ENCODE measurements at places on chromosomes 7 and 10.
A peak's percentile ranks its signal among the peaks of the same experiment; 100 is the strongest.

DNA sequence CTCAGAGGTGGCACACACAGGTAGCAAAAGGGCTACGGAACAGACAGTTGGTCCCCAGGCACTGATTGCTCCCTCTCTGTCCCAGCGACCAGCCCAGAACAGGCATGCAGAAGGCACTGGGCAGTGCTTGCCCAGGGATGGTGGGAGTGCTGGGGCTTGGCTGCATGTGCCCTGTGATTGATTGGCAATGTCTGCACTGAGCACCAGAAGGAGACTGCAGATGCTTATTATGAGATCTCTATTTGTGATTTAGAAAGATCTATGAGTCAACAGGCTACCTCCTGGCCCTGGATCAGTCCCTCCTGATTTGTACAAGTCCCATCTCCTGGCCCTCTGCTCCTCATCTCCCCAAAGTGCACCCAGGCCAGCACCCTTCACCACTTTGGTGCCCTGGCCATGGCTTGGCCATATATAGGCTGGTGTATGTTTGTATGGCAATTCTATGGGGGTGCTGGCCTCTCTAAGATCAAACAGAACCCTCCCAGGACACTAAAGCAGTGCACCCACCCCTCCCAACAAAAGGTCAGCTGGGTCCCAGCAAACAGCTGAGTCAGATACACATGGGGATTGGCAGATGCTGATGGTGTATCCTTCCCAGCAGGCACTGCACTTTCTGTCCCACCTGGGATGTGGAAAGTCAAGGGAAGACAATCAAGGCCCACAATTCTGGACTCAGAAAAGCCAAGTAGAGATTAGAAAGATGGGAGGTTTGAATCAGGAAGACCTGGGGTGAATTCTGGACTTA is 30.9 kb downstream of the CAMK2B start:
- DNase-seq: peak; percentile 1

- no peak for DNase-seq
These were observed 64.7 kb upstream of the CTBP2 start for GRCh38 chr10:125225051-125225450.

DNA sequence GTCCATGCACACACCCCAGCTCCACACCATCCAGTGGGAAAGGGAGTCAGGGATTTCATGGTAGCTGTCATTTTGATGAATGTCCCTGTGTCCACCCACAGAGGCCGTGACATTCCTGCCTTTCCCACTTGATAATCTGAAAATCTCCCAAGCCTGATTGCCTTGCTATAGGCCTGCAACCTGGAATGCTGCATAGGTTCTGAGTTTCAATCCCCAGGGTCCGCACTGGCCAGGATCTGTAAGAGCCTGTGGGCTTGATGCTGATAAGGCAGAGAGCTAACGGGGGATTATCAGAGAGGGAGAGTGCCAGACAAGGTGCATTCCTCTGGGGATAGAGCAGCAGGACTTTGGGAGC is 57.5 kb downstream of the RBM20 start:
- peak; percentile 23 for DNase-seq

- no peak for DNase-seq
These were observed 99.8 kb downstream of the PTN start for GRCh38 chr7:137243741-137244140.

GRCh38 chr10:70683601-70683934 is 11.3 kb downstream of the ADAMTS14 start:
- DNase-seq: no peak

DNA sequence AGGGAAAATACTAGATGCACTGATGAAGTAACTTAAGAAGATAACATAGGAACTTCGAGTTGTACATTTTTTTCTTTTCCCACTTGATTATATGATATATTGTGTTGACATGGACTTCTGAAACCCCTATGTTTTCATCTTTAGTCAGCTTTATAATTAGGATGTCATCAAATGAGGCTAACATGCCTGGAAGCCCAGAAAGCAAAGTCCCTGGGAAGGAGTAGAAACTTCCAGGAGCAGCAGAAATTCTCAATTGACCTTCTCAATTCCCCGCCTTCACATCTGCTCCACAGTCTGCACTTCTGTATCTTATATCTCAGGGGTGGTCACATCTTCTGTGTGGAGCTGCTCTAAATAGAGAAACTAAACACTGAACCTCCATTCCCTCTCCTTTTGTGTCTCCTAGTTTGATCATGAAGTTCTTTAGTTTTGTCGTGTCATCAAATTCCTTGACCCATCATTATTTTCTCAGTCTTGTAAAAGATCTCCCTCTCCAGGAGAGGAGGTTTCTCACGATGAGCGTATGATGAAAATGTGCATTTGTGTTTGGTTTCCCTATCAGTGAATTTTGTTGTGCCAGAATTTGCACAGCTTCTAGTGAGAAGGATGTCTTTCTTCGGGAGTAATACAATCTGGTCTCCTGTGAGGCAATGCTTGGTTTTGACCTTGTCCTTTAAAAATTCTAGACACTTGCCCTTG is 303.3 kb downstream of the SUGCT start:
- no peak for DNase-seq

- no peak for DNase-seq
These were observed 429.2 kb downstream of the SDK1 start for GRCh38 chr7:3730276-3730675.

GRCh38 chr10:92470026-92470425 is 103.9 kb downstream of the IDE start:
- DNase-seq: no peak

DNA sequence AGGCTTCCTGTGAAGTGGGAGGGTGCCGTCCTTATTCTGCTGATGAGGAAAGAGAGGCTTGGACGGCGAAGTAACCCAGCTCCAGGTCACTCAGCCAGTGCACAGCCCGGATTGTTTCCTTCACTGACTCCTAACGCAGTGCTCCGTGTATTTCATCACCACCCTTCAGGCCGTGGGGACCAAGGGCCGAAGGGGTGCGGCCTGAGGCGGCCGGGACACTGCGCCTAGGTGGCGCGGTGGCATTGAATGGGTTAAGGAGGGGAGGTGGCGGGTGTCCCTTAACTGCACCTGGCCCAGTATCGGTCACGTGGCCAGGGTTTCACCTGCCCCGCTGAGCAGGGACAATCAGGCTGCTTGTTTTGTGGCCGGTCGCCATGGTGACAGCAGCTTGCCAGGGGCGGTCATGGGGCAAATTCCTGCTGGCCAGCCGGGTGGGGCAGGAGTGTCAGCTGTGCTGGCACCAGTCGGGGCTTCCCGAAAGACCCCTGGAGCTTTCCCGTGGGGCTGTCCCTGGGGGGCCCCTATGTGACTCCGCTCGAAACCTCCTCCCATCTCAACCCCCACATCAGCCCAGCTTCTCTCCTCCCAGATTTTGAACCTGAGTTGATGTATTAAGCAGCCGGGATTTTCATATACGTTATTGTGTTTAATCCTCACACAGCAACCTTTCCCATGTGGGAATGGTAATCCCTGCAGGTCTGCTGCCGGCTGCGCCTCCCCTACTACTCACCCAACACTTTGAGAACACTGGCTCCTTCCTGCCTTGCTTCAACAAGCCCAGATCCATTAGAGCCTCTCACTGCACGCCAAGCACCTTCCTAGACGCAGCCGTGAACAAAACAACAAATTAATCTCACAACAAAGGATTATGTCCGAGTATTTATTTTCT is 4.4 kb upstream of the ABHD11 start:
- peak; percentile 89 for DNase-seq

DNA sequence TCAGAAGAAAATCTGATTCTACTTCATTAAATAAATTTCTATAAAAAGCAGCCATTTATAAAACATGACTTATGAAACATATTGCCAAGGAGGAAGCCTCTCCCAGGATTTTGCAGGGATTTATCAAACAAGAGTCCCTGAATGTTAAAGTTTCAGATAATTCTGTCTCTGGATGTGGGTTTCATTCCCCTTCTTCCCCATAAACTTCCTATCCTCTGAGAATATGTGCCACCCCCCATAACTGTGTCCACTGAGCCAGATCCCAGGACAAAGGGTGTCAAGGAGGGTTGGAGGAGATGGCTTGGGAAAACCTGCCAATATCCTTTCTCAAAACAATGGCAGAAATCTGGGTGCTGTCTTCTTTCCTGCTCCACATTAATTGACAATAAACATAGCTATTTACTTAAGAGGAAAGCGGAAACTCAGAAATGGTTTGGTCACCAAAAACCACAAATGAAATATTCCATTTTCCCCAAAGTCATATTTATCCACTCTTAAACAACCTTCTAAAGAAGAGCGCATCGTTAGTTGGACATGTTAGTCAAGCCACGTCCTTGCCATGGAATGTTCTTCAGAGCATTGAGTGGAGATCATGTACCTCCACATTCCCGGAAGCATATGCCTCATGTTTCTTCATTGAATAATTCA is 54.3 kb upstream of the AKR1E2 start:
- no peak for DNase-seq

GRCh38 chr7:151794508-151795167 is 82.3 kb downstream of the PRKAG2 start:
- peak; percentile 53 for DNase-seq

DNA sequence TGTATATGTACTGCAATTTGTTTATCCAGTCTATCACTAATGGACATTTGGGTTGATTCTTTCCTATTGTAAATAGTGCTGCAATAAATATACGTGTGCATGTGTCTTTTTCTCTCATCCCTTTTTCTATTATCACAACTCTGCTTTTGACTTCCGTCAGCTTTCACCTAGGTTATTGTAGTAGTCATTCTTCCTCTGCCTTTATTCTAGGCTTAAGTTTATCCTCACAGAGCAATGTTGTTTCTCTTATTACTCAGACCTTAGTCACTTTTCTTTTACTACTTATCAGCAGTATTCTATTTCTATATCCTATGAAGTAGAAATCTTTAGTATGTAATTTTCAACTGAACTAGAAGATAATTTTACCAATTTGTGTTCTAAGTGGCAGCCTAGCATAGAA is 175.3 kb upstream of the SEMA3E start:
- DNase-seq: no peak

- no peak for DNase-seq
These were observed 250.2 kb downstream of the ELFN1 start for GRCh38 chr7:1920266-1920681.

- no peak for DNase-seq
These were observed 42.4 kb downstream of the TBATA start for GRCh38 chr10:70742537-70743429.

- no peak for DNase-seq
These were observed 28.7 kb upstream of the SLC29A3 start for GRCh38 chr10:71290331-71290730.

DNA sequence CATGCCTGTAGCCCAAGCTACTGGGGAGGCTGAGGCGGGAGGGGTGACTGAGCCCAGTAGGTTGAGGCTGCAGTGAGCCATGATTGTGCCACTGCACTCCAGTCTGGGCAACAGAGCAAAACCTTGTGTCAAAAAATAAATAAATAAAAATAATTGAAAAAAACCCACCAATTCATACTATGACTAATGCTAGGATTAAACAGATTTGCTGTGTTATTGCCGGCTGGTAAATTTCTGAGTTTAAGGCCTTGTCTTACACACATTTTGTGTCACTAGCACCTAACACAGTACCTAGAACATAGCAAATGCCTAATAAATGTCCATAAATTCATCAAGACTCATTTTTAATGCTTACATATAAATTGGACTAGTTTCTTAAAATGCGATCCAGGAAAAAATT is 8.7 kb downstream of the ESYT2 start:
- no peak for DNase-seq

- peak; percentile 23 for DNase-seq
These were observed 408.2 kb upstream of the ADARB2 start for GRCh38 chr10:2145491-2145890.

DNA sequence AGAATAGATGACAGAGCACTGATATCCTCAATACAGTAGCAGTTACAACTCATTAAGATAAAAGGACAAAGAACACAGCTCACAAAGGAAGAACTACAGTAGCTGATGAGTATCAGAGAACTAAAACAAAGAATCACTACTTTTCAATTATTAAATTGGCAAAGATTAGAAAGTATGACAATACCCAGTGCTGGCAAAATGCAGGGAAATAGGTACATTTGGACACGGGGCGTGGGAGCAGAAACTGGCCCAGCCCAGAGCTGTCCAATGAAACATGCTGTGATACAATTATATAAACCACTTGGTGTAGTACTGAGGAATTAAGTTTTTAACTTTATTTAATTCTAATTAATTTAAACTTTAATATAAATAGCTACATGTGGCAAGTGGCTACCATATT is 226.3 kb downstream of the MLLT10 start:
- DNase-seq: no peak

- no peak for DNase-seq
These were observed 620.6 kb upstream of the ANKRD30A start for GRCh38 chr10:36504758-36505157.

GRCh38 chr7:101934618-101935017 is 117.2 kb downstream of the CUX1 start:
- DNase-seq: no peak

GRCh38 chr7:50266635-50267386 is 37.7 kb upstream of the IKZF1 start:
- DNase-seq: no peak

DNA sequence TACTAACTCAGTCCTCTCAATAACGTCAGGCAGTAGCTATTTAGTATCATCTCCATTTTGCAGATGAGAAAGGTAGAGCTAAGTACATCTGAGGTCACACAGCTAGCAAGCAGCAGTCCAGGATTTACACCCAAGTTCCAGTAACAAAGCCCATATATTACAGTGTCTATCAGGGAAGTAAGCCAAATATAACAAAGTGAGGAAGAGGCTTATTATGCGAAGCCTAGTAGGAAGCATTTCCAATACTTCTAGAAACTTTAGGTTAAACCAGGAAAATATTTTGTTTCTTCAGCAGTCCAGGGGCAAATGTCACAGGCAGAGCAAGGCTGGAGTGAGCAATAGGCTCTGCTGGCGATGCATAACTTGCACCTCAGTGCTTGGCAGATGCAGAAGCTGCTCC is 53.9 kb downstream of the NOC3L start:
- DNase-seq: no peak

GRCh38 chr7:33816106-33816505 is 89.2 kb upstream of the BMPER start:
- no peak for DNase-seq

- no peak for DNase-seq
These were observed 58.5 kb downstream of the FGFR2 start for GRCh38 chr10:121539786-121540185.

GRCh38 chr10:33746836-33747268 is 412.4 kb upstream of the NRP1 start:
- DNase-seq: no peak

GRCh38 chr7:78594156-78594555 is 795.6 kb downstream of the PHTF2 start:
- DNase-seq: no peak

DNA sequence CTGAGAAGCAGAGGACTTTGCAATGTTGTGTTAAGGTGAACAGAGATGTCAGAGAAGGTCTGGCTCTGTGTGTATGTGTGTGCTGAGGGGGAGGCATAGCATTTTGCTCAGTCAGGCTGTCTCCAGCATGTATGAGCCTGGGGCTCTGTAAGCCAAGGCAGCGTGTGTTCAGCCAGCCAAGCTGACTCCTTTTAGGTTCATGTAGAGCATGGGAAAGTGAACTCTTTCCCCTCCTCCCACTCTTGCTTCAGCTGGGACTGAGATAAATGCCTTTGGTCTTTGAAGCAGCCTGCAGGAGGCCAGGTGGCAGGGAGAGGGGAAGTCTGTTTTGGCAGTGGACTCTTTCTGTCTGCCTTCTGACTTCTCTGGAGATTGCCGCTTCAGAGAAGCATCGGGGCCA is 3.8 kb downstream of the SFXN2 start:
- DNase-seq: peak; percentile 37
